ENCODE measurements at places on chromosomes 4 and X.

GRCh38 chrX:29196501-29196900 is 609.3 kb downstream of the IL1RAPL1 start:
- no peak for DNase-seq

DNA sequence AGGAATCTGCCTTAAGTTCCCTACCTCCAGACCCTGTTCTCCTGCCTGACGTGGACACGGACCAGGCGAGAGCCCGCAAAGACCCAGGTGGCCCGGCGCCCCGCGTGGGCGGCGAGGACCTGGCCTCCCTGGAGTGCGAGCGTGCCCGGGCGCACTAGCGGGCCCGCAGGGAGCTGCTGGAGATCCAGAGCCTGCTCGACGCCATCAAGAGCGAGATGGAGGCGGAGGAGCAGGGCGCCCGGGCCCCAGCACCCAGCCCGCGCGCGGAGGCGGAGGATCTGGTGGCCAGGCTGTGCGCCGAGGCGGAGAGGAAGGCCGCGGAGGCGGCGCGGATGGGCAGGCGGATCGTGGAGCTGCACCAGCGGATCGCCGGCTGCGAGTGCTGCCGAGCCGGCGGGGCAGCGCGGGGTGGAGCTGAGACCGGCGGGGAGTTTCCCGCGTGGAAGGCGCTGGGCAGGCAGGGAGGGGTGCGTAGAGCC is 18.2 kb downstream of the MRFAP1 start:
- no peak for DNase-seq

- DNase-seq = no peak
Measured at GRCh38 chrX:116399681-116400080, 36.7 kb upstream of the SLC6A14 start.

GRCh38 chr4:110049951-110050925 is 137.6 kb downstream of the EGF start:
- peak; percentile 4 for DNase-seq

- no peak for DNase-seq
Measured at GRCh38 chr4:1446502-1447386, 40.5 kb upstream of the NKX1-1 start.

- DNase-seq = peak; percentile 73
Measured at GRCh38 chrX:136065044-136065671, 79.9 kb downstream of the SLC9A6 start.

DNA sequence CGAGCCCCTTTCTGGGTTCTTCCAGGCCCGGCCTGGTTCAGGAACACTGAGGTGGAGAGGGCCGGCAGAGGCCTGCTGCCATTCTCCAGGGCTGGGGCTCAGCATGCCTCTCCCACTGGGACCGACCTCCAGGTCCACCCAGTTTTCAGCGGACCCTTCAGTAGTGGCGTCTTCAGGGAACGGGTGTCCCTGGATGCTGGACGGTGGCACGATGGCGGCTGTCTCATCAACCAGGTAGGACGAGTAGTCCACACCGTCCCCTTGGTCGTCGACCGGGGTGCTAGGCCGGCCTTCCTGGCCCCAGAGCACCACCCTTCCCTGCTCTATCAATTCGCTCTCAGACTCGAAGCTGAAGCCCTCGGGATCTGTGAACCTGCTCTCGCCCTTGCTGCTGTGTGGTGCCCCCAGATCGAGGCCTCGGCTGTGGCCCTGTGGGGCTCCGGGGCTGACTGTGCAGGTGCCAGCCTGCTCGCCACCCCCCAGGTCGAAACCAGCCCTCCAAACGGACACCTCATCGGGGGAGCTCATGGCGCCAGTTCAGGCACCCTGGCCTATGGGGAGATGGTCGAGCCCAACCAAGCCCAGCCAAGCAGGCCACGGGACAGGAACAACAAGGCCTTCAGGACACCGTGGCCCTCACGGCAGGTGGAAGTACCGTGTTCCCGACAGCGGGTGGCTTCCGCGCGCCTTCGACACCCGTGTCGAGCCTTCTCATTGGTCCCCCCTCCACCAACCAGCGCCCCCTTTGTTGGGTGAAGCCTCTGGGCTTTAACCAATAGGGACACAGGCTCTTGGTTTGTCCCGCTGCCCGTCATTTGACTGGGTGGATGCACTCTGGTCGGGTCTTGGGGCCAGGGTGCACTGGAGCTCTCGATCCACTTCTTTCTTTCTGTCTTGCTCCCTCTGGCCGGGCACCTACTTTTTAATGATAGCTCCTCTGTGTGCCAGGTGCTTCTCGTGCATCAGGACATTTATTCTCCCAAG is 814 bp upstream of the LOC101059915 start:
- no peak for DNase-seq

DNA sequence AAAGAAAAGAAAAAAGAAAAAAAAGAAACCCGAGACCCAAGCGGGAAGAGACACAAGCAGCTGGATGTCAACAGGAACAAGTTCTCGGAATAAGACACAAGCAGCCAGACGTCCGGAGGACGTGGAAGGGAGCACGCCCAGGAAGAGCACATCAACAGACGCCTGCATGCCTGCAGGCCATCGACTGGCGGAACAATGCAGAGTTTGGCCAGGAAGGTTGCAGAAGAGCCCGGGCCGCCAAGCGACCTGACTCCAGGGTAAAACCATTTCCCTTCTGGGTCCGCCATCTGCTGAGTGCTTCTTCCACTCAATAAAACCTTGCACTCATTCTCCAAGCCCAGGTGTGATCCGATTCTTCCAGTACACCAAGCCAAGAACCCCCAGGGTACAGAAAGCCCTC is 95.6 kb upstream of the PRR32 start:
- no peak for DNase-seq

DNA sequence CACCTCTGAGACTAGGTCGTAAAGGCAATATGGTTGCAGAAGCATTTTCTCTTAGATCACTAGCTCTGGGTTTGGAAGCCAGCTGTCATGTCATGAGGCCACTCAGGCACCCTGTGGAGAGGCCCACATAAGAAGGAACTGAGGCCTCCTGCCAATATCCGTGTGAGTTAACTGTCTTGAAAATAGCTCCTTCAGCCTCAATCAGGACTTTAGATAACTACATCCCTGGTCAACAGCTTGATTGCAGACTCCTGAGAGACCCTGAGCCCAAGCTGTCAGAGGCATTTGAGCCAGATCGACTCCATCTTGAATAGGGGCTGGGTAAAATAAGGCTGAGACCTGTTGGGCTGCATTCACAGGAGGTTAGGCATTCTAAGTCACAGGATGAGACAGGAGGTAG is 15.1 kb upstream of the REPS2 start:
- no peak for DNase-seq
